ENCODE measurements at places on chromosomes 11 and 22. TPM values are rescaled to one million over a fixed set of nuclear protein-coding genes. Genes with fewer than 3 reads are reported as not detected.

JAML gene
- polyA plus RNA-seq, result not detected

ASCL2 gene
- polyA plus RNA-seq, result not detected

FAM111B gene
- polyA plus RNA-seq, result not detected

TSSK2 gene
- not detected for polyA plus RNA-seq

LRP5 gene
- polyA plus RNA-seq, result not detected

OR4A16 gene
- polyA plus RNA-seq, result not detected

C11orf97 gene
- not detected for polyA plus RNA-seq

SCGB1A1 gene
- not detected for polyA plus RNA-seq

SLC1A2 gene
- polyA plus RNA-seq, result 45.5 TPM

NTM gene
- 320 TPM for polyA plus RNA-seq

PDGFB gene
- 1.1 TPM for polyA plus RNA-seq

MMP27 gene
- not detected for polyA plus RNA-seq

CELSR1 gene
- polyA plus RNA-seq, result 0.13 TPM

CBX6 gene
- polyA plus RNA-seq, result 7.9 TPM

C11orf54 gene
- 18.1 TPM for polyA plus RNA-seq

SHANK3 gene
- polyA plus RNA-seq, result 0.65 TPM

OR51V1 gene
- not detected for polyA plus RNA-seq

APOBEC3A gene
- not detected for polyA plus RNA-seq

NELL1 gene
- 76.9 TPM for polyA plus RNA-seq

PRG3 gene
- not detected for polyA plus RNA-seq

TMEM45B gene
- not detected for polyA plus RNA-seq

NADSYN1 gene
- polyA plus RNA-seq, result 12.3 TPM

DMC1 gene
- not detected for polyA plus RNA-seq

EPS8L2 gene
- 170 TPM for polyA plus RNA-seq

Measured in Purkinje cell (primary cell).